ENCODE measurements at places on chromosomes 16 and 17. TPM values are rescaled to one million over a fixed set of nuclear protein-coding genes. Genes with fewer than 3 reads are reported as not detected.

DNA sequence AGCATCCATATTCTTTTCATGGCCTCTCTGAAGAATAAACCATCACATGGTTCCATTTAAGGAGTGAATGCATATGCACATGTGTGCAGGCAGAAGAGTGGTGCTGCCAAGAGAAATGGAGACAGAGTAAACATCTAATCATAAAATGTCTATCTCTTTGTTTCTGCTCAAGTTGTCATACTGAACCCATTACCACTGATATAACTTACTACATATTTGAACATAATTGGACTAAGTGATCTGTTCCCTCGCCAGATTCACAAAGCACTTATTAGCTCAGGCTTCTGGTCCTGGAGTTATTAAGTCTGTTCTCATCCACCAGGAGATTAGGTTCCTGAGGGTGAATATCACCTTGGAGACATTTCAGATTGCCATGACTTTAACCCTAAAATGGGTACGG, 72.3 kb upstream of the XYLT1 start:
- DNase-seq = no peak

GRCh38 chr16:30656974-30657865, 1.0 kb upstream of the FBRS start:
- DNase-seq = no peak

DNA sequence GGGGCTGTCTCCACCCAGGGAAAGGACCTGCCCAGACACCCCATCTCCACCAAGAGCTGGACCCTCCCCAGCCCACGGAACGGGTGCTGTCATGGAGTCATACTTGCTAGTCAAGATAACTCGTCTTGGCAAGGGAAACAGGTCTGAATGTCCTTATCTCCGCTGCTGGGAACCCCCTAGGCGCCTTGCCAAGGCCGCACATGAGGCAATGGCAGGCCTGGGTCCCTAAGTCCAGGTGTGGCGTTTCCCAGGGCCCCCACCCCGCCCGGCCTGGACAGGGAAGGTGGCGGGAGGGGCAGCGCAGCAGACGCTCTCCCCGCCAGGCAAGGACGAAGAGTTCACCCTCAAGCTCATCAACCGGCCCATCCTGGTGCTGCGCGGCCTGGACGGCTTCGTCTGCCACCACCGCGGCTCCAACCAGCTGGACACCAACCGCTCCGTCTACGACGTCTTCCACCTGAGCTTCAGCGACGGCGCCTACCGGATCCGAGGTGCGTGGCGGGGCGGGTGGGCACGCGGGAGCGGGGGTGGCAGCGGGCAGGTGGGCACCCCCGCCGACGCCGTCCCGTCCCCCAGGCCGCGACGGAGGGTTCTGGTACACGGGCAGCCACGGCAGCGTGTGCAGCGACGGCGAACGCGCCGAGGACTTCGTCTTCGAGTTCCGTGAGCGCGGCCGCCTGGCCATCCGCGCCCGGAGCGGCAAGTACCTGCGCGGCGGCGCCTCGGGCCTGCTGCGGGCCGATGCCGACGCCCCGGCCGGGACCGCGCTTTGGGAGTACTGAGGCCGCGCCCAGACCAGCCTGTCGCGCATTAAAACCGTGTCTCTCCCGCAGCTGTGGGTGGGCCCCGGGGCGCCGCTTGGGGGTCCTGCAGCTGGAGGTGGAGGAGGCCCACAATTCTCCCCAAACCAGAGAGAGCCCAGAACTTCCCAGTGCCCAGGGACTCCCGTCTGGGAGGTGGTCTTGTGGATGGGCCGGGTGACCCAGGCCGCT, 8.4 kb downstream of the FSCN2 start:
- DNase-seq = no peak

DNA sequence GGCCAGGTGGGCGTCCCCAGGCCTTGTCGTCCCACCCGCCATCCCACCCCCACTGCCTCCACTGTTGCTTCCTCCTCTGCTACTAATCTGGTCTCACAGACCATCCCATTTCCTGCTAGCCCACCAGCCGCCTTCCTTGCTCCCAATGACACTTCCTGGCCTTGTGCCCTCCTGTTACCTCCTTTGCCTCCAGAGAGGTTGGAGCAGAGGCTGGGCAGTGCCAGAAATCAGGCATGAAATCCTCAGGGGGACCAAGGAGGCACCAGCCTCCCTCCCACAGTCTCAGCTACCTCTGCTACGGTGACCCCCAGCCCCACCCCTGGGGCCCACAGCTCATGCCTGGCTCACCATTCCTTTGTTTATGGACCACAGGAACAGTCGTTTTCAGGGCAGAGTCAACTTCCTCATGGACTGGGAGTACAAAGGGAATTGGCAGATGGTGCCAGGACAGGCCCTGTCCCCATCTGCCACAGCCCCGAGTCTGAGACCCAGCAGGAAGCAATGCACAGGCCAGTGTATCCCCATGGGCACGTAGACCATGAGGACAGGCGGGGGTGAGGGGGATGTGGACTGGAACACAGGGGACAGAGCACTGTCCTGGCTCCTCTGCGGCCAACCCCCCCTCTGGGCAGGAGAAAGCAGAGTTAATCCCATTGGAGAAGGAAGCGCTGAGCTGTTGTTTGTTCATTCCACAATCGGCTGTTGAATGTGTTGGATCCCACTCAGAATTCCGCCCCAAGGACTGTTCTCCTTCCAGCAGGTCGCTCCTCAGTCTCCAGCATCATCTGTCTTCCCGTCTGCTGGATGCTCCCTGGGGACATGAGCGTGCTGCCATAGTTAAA, 2.2 kb upstream of the CDH5 start:
- peak; percentile 51 for DNase-seq

- DNase-seq = peak; percentile 54
These were observed 87.8 kb downstream of the GNAO1 start for GRCh38 chr16:56279132-56279531.

- DNase-seq = no peak
These were observed 109.3 kb downstream of the IRX3 start for GRCh38 chr16:54177052-54177861.

DNA sequence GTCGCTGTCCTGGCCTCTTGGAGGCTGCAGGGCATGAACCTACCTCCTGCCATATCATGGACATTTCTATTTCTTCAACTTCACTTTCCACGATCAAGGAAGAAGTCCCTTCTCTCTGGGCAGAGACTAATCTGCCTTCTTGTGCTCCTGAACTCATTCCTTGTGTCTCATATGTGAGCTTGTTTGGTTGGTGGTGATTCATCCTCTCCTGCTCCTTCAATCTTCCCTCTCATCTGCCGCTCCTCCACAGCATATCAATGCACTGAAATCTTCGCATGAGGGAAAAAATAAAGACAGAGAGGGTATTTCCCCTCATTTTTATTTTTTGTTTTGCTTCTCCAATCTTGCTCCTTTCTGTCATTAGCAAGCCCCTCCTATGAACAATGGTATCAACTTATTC, 571.7 kb upstream of the GOT2 start:
- no peak for DNase-seq

The METTL2A gene
- 22.4 TPM for total RNA-seq

The CCL16 gene
- 1.6 TPM for total RNA-seq

The DUSP14 gene
- 7.3 TPM for total RNA-seq

The CRAMP1 gene
- 31.4 TPM for total RNA-seq

The STH gene
- not detected for total RNA-seq

The SLC5A11 gene
- total RNA-seq = 0.70 TPM

The POLR3K gene
- total RNA-seq = 14.9 TPM

The CCL4 gene
- 6.1 TPM for total RNA-seq

The TPSG1 gene
- 1.7 TPM for total RNA-seq

Measured in ureter (tissue), 1 donor.